ENCODE measurements at places on chromosomes 11 and 22. TPM values are rescaled to one million over a fixed set of nuclear protein-coding genes. Genes with fewer than 3 reads are reported as not detected.

OR51A4 gene
- not detected for total RNA-seq

PRRG4 gene
- 5.1 TPM for total RNA-seq

GCAT gene
- total RNA-seq = 9.3 TPM

PPARA gene
- total RNA-seq = 22.8 TPM
